Right kidney (tissue), 9 donors: ENCODE measurements at places on chromosomes 2 and 18.

DNA sequence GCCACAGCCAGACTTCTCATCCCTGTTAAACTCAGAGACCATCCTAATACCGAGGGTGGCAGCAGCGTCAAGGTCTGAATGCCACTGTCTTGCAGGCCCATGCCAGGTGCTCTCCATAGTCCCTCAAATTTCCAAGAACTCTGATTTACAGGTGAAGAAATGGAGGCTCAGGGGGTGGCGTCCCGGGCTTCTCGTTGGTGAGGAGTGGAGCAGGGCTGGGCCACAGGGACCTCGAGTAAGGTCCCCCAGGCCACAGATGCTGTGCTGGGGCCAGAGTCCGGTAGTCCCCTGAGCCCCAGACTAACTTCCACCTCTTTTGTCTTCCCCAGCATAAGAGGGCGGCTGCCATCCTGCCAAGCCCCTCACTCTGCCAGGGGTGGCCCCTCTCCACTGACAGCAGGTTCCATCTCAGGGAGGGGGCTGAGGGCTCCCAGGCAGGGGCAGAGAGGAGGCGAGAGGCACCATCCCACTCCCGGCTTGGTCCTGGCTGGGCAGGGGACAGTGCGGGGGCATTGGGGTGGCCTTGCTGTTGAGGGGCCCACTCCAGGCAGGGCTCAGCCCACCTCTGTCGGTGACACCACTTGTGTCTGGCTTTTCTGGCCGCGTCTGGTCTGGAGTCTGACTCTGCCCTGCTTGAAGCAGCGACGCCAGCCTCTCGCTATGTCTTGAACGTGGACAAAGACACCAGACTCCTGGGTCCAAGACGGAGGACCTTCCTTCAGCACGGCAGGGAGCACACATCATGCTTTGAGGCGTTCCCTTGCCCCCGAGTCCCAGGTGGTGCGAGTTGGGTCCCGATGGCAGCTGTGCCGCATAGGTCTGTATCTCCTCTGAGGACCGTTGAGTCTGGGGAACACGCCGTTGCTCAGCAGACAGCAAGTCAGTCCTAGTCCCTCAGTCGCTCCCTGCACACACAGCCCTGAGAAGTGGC is 15.9 kb upstream of the KLHL30 start:
- DNase-seq, result no peak

DNA sequence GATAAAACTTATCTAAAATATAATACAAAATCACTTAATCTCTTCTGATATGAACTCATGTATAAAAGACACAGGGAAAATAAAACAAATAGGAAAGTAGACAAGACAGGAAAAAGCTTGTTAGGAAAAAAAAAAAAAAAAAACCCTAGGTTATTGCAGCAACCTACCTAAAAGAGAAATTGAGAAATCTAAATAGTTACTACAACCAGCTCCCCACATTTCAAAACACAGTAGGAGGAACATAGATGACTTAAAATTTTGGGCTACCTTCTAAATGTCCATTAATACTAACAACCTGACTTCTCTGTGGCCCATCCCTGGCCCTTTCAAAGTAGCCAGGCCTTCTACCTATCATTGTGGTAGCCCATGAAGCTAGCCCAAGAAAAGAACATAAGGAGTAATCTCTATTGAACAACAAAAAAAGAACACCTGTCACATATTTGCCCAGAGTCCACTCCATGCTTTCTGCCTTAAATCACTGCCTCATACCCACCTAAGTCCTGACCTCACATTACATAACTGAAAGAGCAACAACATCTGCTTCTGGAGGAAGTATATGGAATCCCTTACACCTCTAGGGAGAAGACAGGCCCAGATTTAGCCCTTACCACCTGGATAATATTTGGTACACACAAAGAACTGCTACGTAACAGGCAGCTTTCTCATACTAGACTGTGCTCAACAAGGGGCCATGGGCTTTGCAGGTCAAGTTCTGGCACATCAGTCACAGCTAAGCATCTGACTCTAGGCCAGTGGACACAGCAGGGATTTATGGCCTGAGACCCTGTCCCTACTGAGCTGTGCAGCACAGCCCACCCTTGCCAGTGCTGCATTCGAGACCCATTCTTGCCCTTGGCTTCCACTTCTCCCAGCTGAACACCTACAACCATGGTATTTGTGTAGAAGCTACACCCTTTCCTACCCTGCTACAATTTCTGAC is 8.5 kb downstream of the SUCLG1 start:
- no peak for DNase-seq

GRCh38 chr2:212549941-212550340 is 11.3 kb upstream of the ERBB4 start:
- no peak for DNase-seq

DNA sequence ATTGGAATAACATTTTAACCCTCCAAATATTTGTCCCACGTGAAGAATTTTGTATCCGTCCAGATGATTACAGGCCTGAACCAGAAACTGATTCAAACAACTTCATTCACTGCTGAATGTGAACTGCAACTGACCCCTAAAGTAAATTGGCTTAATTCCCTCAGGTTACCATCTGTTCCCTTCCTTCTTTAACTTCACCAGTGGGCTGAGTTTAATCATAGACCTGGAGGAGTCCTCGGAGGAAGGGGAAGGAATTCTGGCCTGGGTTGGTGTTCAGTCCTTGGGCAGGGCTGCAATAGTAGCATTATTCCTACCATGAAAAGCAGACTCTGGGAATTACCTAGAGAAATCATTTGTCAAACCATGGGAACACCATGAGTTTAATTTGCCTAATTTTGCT is 207.4 kb downstream of the TMEM247 start:
- DNase-seq, result no peak

- no peak for DNase-seq
These were observed 81.4 kb upstream of the ERBB4 start for GRCh38 chr2:212619954-212620353.

DNA sequence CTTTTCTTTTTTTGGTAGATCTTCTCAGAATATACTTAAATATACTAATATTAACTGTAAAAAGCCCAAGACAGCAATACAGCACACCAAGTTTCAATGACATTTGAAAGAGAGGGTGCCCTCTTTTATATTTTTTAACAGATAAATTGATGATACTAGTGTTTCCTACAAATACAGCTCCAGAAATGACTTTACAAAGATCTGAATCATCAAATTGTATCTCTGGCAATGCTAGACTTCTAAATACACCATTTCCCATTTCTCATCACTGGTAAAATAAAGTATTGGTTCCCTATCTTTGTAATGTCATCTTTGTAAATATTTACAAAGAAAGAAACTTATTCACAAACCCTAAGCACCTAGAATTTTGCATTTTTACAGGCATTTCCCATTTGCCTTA is 281.3 kb downstream of the EXOC6B start:
- no peak for DNase-seq

DNA sequence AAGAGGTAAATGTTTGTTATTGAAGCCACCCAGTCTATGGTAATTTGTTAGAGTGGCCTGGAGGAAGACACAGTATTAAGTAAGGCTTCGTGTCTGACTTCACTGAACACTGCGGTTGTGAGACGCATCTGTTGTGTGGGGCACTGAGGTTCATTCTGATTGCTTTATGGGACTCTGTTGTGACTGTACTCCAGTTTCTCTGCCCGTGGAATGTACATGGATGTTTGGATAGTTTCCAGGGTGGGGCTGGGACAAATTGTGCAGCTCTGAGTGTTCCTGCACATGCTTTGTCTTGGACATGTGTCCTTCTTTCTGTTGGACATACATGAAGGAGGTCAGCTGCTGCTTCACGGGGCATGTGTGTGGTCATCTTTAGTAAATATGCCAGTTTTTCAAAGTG is 58.6 kb downstream of the ODC1 start:
- no peak for DNase-seq

- DNase-seq, result no peak
These were observed 152.0 kb downstream of the GALNT14 start for GRCh38 chr2:30986231-30986580.

DNA sequence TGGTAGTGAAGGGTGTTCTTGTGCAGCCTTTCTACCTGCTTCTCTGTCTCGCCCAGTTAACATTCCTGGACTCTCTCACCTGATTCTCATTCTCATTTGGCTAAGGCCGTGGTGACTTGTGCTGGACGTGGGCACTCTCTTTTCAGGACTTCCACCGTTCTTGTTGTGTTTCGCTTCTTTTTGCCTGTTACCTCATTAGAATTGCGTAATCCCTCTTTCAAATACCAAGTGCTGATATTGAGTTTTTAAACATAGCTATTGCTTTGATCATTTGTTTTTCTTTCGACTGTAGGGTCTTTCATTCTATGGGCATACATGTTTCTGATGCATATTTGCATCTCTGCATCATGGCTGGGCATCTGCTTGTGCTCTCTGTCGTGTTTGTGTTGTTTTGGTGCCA is 287.0 kb downstream of the ALPK2 start:
- DNase-seq, result no peak

DNA sequence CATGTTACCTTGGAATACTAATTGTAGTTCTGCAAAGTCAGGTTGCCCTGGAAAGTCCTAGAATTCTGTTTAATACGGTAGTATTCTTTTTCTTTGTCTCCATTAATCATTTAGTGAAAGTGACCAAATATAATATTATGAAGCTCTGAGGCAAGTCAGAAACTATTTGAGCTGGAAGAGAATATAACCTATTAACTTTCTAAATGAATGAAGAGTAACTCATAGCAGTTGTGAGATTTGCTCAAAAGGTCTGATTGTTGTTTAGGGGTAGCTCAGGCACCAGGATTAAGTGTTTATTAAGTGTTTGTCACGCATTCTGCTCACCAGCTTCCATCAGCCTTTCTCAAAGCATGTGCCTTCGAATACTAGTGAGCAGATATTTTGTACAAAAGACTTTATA is 46.7 kb upstream of the SERPINE2 start:
- no peak for DNase-seq

- DNase-seq, result no peak
These were observed 105.9 kb upstream of the HS6ST1 start for GRCh38 chr2:128424406-128425171.

- DNase-seq, result no peak
These were observed 12.2 kb downstream of the ASIC4 start for GRCh38 chr2:219526320-219527075.

DNA sequence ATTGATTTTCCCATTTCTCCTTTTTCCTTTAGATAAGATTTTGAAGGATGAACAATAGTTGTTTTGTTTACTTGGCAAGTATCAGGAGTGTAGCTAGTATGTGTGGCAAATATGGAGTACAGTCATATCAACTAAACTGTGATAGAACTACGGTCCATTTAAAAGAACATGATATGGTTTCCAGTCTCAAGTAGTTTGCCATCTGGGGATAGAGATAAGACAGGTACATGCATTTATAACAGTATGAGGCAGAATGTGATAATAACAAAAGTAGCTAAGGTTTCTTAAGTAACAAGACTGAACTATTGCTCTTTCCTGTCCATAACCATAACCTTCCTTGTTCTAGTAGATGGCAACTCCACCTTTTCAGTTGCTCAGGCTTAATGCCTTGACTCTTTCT is 75.6 kb upstream of the TACR1 start:
- no peak for DNase-seq

DNA sequence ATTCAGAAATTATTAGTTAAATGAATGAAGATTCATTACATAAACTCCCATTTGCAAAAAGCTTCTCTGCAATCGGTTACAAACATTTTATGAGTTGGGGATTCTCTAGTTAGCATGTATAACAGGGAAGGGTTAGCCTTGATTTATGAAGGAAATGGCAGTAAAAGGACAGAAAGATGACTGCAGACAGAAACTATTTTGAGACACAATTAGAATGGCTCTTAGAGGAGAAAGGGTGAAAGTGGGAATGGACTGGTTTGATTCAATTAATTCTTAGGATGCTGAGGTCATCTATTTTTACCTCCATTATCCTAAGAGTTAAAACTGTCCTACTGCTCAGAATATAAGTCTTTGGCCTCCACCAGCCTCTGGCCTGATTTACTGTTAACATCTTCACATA is 250.8 kb upstream of the DLGAP1 start:
- DNase-seq, result no peak

- no peak for DNase-seq
These were observed 185.9 kb upstream of the LHCGR start for GRCh38 chr2:48941456-48941855.
